ENCODE measurements at places on chromosomes 16 and 17.

GRCh38 chr16:3578121-3578520 lies 918 bp upstream of the NLRC3 start:
- DNase-seq, result no peak

DNA sequence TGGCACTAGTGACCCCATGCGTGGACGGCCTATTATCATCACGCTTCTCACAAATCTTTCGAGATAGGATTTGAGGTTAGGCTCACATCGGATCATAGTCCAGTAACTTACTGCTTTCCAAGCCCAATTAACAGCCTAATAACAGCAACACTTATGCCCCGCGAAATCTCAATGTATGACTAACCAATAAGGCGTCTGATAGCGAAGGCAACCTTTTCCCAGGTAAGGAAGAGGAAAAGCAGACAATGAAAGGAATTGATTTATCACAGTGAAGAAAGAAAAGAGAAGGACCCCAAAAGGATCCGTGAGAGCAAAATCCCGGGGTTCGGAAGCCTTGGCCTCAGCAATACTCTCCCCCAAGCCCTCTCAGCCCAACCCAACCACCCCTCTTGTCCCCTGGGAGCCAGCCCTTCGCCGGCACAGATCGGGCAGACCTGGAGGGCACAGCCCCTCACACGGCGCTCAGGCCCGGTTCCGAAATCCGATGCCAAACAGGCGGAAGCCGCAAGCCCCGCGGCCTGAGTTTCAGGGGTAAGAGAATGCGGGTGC lies 534 bp downstream of the GPATCH8 start:
- no peak for DNase-seq

DNA sequence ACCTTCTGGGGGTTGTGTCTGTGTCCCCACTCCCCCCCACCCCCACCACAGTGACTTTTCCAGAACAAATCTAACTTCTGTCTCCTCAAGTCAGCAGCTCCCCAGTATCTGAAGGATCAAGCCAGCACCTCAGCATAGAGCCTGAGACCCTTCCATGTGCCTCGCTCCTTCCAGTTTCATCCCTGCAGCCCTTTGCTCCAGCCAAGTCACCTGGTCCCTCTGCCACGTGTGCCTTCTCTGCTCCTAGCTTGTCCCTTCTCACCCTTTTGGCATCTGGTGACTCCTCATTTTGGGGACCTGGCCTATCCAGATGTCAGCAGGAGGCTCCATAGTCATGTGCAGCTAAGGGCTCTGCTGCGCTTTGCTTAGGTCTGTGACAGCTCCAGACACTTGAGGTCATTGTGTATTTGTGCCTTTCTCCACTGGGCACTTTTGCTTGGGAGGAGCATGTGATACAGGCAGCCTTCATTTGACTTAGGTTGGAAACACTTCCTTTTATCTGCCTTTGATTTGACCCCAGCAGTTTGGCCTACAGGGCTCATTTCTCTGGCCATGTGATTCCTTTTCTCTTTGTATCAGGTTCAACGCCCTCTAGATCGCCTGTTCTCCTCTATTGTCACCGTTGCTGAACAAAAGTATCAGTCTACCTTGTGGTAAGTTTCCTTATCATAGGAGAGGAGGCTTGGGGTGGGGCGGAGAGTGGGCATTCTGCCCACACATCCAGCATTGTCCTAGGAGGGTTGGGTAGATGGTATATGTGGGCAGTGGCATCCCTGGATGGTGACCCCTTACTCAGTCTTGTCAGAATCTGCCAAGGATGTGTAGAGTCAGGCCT lies 7.1 kb upstream of the NFATC3 start:
- no peak for DNase-seq

- DNase-seq, result no peak
Measured at GRCh38 chr17:50612281-50612680, 22.4 kb upstream of the ABCC3 start.

- DNase-seq, result no peak
Measured at GRCh38 chr17:55710410-55710809, 12.3 kb downstream of the TMEM100 start.

DNA sequence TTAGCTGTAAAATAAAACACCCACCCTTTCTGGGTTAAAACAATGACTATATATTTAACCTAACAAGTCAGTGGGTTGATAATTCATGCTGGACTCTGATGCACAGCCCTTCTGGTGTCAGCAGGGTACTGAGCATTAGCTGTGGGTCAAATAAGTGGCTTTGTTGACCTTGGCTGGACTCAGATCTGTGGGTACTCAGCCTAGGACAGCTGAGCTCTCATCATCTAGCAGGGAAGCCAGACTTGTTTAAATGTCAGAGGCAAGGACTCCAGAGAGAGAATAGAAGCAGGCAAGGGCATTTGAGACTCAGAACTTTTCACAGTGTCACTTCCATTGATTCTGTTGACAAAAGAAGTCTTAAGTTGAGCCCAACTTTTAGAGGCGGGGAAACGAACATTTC lies 1063.8 kb upstream of the CDH8 start:
- no peak for DNase-seq

GRCh38 chr16:27526180-27526579 lies 23.5 kb downstream of the GTF3C1 start:
- no peak for DNase-seq

GRCh38 chr16:28835864-28836760 lies 10.0 kb downstream of the TUFM start:
- no peak for DNase-seq

- no peak for DNase-seq
Measured at GRCh38 chr17:79627766-79628690, 17.2 kb upstream of the RBFOX3 start.

DNA sequence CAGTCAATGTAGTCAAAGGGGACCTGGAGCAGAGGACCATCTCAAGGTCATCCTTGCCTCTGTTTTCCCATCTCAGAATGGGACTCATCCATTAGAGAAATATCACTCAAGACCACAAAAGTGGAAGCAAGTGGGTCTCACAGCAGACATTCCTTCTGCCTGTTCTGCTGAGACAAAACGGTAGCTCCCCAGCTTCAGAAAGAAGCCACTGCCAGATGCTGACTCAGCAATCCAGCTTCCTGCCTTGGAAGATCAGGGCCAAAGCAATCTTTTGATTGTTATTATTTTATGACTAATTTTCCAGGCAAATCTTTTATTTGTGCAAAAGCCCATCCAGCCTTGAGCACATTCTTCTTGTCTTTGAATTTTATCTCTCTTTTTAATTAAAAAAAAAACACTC lies 86.8 kb downstream of the CCT6B start:
- DNase-seq, result no peak

- DNase-seq, result no peak
Measured at GRCh38 chr17:30600830-30601494, 123.8 kb downstream of the GOSR1 start.

DNA sequence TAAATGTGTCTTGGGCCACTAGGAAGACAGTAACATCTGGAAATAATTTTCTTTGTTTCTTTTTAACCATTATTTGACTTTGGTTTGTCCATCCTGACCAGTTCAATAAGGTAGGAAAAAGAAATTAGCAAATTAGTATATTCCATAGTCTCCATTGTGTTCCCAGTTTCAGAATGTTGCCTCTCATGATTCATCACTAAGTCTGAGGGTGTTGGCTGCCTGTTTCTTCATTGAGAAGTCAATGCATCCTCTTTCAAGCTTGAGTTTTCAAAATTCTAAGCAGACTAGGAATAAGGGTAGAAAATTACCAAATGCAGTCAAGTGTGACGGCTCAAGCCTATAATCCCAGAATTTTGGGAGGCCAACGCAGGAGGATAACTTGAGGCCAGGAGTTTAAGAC lies 41.9 kb downstream of the ZFHX3 start:
- DNase-seq, result no peak

DNA sequence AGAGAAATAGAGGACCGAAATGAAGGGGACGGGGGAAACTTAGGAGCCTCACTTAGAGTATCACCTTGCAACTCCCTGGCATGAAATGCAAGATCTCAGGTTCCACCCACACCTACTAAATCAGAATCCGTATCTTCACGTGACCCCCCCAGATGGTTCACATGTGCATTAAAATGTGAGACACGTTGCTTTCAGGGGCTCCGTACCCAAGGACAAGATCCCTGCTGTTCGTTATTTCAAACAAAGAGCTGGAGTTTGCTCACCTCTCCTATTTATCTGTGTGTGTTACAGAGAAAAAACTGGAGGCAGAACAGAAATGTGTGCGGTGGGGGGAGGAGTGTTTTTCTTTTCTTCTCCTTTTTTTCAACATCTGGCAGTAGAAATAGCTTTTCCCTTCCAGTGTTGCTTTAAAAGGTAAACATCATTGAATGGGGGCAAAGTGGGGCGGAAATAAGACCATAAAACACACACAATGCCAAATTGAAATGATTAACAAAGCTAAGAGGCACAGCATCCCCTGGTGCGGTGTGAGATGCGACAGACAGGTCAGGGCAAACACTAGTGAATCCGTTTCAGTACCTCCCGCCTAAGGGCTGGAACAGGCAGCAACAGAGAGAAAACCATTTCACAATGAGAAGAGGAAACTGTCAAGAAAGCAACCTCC lies 145.4 kb downstream of the SOX9 start:
- no peak for DNase-seq

DNA sequence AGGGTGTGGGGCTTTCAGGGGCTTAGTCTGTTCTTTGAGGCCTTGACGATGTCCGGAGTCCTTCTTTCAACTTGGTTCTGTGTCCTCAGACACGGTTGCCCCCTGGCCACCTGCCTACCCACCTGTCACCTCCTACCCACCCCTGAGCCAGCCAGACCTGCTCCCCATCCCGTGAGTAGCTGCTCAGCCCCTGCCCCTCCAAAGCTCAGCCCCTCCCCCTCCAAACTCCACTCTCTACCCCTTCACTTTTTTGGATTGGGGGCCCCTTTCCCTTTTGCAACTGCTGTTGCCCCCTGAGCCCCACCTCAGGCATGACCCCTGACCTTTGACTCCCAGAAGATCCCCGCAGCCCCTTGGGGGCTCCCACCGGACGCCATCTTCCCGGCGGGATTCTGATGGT lies 1.2 kb downstream of the LAT start:
- no peak for DNase-seq

- DNase-seq, result no peak
Measured at GRCh38 chr16:88508868-88509748, 56.0 kb downstream of the ZFPM1 start.

- no peak for DNase-seq
Measured at GRCh38 chr17:10368561-10368960, 4.2 kb downstream of the MYH13 start.

GRCh38 chr17:4815043-4815675 lies 8.2 kb downstream of the PLD2 start:
- no peak for DNase-seq

- DNase-seq, result no peak
Measured at GRCh38 chr17:32870969-32871368, 6.0 kb downstream of the MYO1D start.

DNA sequence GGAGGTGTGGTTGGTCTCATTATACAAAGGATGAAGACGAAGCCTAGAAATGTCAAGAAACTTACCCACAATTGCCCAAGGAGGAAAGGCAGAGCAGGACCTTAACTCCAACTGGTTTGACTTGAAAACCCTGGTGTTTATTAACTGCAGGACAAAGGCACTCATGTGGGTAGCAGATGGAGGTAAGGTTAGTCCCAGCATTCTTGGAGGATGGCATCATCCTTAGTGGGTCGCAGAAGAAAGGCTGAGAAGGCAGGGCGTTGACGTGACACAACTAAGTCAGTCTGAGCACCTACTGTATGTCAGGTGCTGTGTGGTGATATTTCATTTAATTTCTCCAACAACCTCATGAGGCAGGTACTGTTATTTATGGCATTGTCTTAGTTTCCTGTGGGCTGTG lies 101.3 kb downstream of the HAPSTR1 start:
- no peak for DNase-seq

DNA sequence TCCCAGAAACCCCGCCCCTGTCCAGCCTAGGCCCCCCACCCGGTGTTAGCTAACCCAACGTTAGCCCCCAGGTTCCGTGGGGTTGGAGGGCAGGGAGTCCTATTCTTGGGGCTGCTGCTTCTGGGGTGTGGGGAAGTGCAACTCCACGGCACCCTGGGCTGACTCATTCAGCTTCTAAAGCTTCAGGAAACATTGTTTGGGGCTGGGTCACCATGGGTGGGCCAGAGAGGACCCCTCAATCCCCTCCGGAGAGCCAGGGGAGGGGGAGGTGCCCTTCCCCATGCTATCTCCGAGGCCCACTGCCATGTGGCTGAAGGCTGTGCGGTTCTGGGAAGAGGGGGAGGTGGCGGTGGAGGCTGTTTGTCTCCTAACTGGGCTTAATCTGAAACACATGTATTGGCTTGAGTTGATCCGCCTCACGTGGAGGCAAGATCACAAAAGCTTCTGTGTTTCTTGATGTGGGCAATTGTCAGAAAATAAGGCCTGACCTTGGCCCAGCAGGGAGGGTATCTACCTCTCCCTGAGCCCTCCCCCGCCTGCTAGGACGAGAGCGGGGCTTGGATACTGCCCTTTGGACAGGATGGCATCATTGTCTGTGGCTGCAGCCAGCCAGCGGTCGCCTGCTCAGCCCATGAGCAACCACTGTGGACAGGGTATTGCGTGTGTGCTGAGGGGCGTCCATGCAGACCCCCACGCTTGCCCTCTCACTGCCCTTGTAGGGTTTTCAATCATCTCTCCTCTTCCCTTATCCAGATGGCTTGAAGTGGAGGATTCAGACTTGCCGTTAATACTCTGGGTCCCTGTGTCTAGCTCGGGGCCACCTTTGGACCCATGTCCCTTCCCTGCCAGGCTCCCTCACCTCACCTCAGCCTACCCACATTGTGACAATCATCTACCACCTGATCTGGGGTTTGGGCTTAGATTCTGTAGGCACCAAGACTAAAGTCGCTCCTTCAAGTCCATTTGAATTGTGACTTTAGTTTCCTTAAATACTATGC lies 1.3 kb downstream of the SERPINF1 start:
- DNase-seq, result no peak

GRCh38 chr17:7238420-7239090 lies 702 bp downstream of the PHF23 start:
- DNase-seq, result no peak

- no peak for DNase-seq
Measured at GRCh38 chr16:47055136-47055885, 81.8 kb upstream of the DNAJA2 start.

- DNase-seq, result no peak
Measured at GRCh38 chr16:67278773-67279295, 498 bp upstream of the PLEKHG4 start.

DNA sequence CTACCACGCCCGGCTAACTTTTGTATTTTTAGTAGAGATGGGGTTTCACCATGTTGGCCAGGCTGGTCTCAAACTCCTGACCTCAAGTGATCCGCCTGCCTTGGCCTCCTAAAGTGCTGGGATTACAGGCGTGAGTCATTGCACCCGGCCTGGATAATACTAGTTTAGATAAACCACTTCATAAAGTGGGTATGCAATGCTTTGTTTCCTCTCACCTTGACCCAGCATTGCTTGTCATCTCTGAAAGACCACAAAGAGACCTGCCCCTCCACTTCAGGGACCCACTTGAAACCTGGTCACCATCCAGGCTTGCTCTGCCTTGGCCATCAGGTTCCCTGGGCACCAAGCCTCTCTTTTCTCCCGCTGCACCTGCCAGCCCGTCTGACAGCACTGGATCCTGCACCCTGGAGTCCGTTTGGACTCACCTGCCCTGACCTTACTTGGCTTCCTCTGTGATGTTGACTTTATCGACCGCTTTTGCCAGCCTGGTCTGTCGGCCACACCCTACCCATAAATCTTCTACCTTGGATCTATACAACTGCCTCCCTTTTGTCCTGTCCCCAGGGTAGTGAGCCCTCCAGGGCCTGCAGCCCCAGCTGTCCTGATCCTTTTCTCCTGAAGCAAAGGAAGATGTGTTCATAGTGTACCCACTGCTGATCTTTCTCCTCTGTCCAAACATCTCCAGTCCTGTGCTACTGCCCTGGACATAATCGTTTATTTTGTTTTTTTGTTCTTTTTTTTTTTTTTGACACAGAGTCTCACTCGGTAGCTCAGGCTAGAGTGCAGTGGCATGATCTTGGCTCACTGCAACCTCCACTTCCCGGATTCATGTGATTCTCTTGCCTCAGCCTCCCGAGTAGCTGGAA lies 12.7 kb upstream of the ZG16 start:
- DNase-seq, result no peak

Measured in GM12864 (cell line).